Caco-2 (cell line): ENCODE measurements at places on chromosomes 12 and 14. TPM values are rescaled to one million over a fixed set of nuclear protein-coding genes. Genes with fewer than 3 reads are reported as not detected.

DNA sequence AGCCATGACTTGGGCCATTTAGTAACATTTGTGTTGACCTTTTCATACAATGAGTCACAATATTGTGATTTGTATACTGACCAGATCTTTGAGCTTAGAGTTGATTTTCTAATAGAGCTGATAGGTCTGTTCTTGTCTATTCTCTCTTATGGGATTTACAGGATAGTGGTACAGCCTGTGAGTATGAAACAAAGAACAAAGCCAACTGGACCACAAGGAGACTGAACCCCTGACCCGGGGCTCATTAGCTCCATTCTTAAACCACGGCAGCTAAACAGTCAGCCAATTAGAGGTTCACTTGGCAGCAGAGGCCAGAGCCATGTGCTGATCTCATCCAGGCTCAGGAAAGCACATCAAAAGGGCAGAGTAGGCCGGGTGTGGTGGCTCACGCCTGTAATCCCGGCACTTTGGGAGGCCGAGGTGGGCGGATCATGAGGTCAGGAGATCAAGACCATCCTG, 59.1 kb upstream of the GNPNAT1 start:
- no peak for DNase-seq

DNA sequence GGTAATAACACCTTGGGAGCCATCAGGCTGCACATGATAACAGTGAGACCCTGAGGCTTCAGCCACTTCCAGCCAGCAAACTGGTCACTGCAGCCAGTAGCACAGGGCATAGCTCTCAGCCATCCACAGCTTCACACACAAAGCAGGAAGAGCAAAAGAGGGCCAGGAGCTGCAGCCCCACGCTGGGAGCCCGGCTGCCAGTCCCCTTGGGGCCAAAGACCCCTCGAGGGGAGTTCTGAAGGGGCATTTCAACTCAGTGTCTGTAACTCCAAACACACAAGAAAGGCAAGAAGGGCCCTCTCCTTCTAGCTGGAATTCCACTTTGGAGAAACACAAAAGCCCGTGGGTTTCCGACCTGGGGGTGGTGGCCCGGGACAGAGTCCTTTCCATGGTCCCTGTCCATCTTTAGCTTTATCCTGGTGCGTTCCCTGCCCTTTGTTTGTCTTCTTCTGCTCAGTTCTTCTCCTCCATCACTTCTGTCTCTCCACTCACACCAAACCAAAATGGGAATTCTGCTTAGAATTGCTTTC, 151.8 kb upstream of the FKBP4 start:
- no peak for DNase-seq

DNA sequence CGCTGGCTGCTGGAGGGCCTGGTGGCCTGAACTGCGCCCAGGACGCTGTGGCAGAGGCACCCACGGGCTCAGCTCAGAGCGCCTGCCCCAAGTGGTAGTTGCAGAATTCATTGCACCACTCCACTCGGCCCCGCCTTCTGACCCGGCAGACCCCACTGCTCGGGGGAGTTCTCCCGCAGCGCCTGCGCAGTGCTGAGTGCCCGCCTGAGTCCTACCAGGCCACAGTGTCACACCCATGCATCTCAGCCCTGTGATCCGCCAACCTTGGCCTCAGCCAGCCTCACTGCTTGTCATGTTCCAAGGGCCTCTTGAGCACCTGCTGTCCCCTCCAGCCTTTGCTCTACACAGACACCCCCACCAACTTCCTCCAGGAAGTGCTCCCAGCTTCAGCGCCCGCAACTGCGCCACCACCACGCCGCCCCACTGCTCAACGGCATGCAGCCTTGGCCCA, 12.2 kb downstream of the DEGS2 start:
- no peak for DNase-seq

- DNase-seq: no peak
These were observed 2.6 kb upstream of the CNOT2 start for GRCh38 chr12:70240673-70241072.

- DNase-seq: no peak
These were observed 6.5 kb downstream of the PRICKLE1 start for GRCh38 chr12:42583016-42583415.

- DNase-seq: no peak
These were observed 52.6 kb downstream of the GALC start for GRCh38 chr14:87940382-87940781.

DNA sequence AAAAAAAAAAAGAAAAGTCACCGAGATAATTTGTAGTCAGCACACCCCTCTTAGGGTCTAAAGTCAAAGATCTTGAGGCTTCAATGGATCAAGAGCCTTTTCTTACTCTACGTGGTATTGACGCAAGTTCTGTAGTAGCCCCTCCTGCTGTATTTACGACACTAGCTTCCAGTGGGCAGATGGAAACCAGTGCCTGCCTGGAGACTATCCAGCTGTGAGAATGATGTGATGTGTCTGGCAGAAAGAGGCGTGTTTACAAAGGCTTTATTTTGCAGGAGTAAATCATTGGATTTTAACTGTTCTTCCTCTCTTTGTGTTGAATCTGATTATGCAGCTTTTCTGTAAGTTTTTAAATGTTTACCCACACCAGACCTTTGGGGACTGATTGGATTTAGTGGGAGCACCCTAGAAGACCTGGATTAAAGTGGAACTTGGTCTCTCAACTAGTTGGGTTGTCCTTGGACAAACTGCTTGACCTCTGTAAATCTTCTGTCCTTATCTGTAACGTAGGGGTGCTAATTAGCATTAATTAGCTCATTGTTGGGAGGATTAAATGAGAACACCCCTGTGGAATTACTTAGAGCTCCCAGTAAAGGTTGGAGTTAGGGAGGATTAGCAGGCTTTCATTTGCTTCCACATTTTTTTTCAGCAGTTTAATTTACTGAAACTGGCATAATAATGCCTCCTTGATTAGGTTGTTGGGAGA, 72.4 kb downstream of the RASSF3 start:
- DNase-seq: no peak

The MMP14 gene
- 57.2 and 62.9 TPM in 2 replicates for total RNA-seq

The ERO1A gene
- 73.6 and 83.4 TPM in 2 replicates for total RNA-seq

The GPX2 gene
- total RNA-seq: 39.3 and 48.1 TPM in 2 replicates

The NTS gene
- 0.58 TPM in 1 of 2 replicates, not detected in the other for total RNA-seq
